Activated naive CD8-positive, alpha-beta T cell treated with anti-CD3 and anti-CD28 coated beads, Interleukin-2, amount 10 ng/mL, durations not matched to agents 7 days and 5 days (primary cell): ENCODE measurements at places on chromosomes 6 and 20. TPM values are rescaled to one million over a fixed set of nuclear protein-coding genes. Genes with fewer than 3 reads are reported as not detected.

Gene RFX6
- not detected for total RNA-seq

Gene GSTA3
- not detected for total RNA-seq

Gene DEF6
- total RNA-seq: 213 TPM

Gene PPP1R3G
- total RNA-seq: 0.17 TPM

Gene DDO
- total RNA-seq: not detected

Gene PCK1
- not detected for total RNA-seq

Gene DEFB127
- not detected for total RNA-seq

GRCh38 chr20:38320221-38320620, 16.3 kb downstream of the BPI start:
- DNase-seq: no peak

GRCh38 chr20:8994045-8994444, 74.8 kb upstream of the PLCB4 start:
- no peak for DNase-seq

- no peak for DNase-seq
Observed at GRCh38 chr6:67219346-67219745, 1415.7 kb upstream of the ADGRB3 start.

DNA sequence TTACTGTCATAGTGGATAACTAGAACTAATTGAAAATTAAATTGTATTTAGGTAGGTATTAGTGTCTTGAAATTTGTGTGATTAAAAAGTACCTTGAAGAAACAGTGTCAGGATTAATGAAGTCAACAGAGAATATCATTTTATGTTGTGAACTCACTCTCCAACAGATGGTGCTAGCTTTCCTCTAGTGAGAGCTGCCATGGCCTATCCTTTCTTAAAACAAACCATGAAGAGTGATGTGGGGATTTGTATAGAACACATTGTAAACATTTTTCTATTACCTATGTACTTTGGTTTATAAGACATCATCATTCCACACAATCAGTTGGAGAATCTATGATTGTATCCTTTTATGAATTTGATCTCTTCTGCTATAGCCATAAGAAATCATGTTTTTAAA, 4.8 kb upstream of the SRSF12 start:
- DNase-seq: no peak

GRCh38 chr6:26445934-26446667, 5.8 kb downstream of the BTN3A3 start:
- peak; percentile 33 for DNase-seq

DNA sequence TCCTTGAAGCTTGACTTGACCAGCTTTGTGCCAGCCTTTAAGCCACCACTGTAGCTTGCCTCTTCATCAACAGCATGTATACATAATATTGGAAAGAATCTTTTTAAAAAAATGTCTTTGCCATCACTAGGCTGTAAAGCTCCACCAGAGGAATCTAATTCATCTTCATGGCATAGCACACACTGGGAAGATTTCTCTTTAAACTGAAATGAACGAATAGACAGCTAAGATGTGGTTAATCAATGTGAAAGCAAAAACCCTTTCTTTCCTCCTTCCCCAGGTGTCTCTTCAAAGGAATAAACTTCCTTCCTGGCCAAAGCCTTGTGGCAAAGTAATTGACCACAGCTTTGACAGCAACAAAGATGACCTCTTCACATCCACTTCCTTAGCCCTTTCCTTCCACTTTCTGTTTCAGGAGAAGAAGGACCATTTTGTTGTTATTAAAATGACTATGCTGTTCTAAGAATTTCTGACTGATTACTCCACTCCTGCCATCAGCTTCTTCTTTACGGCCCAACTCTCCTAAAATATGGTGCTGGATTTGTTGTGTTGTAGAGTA, 428.7 kb upstream of the SOX4 start:
- DNase-seq: no peak

- DNase-seq: no peak
Observed at GRCh38 chr20:53215166-53215565, 243.0 kb downstream of the TSHZ2 start.

GRCh38 chr6:167571550-167571949, 246.7 kb downstream of the TTLL2 start:
- DNase-seq: no peak

- no peak for DNase-seq
Observed at GRCh38 chr6:53109612-53110011, 39.0 kb downstream of the GCM1 start.

DNA sequence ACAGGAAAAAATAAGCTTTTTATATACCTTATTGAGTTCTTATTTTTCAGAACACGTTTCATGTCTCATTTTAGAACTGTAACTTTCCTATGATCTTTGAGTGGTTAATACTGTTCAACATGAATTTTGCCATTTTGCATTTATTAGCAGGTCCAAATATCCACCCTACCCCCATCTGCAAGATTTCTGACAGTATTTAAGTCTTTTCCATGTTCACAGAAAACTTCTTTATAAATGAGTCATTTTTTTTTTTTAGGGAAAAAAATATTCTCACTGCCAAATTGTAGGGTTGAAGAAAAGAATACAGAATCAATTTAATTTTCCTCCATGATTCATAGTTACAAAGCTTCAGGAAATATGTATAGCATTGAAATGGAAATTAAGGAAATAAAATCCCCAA, 101.8 kb downstream of the COL21A1 start:
- no peak for DNase-seq

DNA sequence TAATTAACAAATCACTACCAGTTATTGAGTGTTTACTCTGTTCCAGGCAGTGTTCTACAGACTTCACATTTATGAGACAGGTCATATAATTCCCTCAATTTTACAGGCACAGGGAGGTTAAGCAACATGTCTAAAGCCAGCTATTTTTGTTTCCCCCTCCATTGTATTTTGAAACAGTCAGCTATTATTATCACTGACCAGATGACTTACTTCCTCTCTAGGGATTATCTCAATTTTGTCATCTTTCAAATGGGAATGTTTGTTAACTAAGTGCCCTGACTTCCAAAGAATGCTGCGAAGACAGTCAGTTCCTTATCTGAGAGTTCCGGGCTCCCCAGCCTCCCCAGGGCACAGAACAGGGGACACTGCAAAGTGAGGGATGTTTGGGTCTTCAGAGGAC, 5.6 kb upstream of the CNPY3 start:
- no peak for DNase-seq

- no peak for DNase-seq
Observed at GRCh38 chr6:122736163-122736562, 43.4 kb upstream of the FABP7 start.
